ENCODE measurements at places on chromosomes 6 and 20.

- no peak for DNase-seq
Measured at GRCh38 chr6:47008397-47008763, 33.8 kb downstream of the ADGRF1 start.

DNA sequence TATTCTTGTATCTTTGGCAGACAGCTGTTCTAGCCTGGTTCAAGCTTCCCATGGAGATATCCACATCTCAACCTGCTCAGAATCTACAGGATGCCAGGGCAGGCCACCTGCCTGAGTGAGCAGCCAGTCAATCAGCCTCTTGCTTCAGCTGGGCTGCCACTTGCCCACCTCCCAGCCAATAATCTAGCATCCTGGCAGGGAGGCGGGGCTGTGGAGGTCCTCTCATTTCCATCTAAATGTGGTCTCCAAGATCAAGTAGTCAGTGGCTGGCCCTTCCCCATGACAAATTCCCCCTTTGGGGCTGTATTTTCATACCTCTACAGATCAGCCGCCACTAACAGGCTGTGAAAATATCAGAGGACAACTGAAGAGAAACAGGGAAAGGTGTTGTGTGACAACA, 33.0 kb upstream of the SPDEF start:
- no peak for DNase-seq

- peak; percentile 36 for DNase-seq
Measured at GRCh38 chr20:48822879-48823385, 4.9 kb downstream of the PREX1 start.

GRCh38 chr6:74997646-74998045, 208.2 kb downstream of the COL12A1 start:
- no peak for DNase-seq

GRCh38 chr6:35386989-35387388, 44.6 kb downstream of the PPARD start:
- DNase-seq, result no peak

GRCh38 chr6:155676346-155676745, 220.7 kb upstream of the NOX3 start:
- no peak for DNase-seq

- DNase-seq, result no peak
Measured at GRCh38 chr6:122651031-122651430, 40.8 kb downstream of the PKIB start.

- no peak for DNase-seq
Measured at GRCh38 chr6:35160642-35161041, 19.5 kb upstream of the TCP11 start.

GRCh38 chr6:122780114-122780513, 598 bp downstream of the FABP7 start:
- no peak for DNase-seq

GRCh38 chr6:62400521-62401259, 114.7 kb upstream of the KHDRBS2 start:
- no peak for DNase-seq

GRCh38 chr6:45036103-45036502, 292.0 kb upstream of the RUNX2 start:
- DNase-seq, result no peak

GRCh38 chr20:17844549-17845298, 123.9 kb downstream of the SNX5 start:
- DNase-seq, result no peak

GRCh38 chr6:116434056-116434725, 27.0 kb upstream of the CALHM6 start:
- DNase-seq, result no peak

DNA sequence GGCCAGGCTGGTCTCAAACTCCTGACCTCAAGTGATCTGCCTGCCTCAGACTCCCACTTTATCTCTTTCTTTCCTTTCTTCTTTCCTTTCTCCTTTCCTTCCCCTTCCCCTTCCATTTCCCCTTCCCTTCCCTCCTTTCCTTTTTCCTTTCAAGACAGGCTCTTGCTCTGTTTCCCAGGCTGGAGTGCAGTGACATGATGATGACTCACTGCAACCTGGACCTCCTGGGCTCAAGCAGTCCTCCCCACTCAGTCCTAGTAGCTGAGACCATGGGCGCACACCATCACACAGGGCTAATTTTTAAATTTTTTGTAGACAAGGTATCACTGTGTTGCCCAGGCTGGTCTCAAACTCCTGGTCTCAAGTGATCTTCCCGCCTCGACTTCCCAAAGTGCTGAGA, 377.6 kb upstream of the ZFP64 start:
- no peak for DNase-seq

- DNase-seq, result no peak
Measured at GRCh38 chr20:18727032-18727508, 86.5 kb upstream of the SCP2D1 start.

GRCh38 chr6:20680697-20681165, 146.5 kb downstream of the CDKAL1 start:
- DNase-seq, result no peak

DNA sequence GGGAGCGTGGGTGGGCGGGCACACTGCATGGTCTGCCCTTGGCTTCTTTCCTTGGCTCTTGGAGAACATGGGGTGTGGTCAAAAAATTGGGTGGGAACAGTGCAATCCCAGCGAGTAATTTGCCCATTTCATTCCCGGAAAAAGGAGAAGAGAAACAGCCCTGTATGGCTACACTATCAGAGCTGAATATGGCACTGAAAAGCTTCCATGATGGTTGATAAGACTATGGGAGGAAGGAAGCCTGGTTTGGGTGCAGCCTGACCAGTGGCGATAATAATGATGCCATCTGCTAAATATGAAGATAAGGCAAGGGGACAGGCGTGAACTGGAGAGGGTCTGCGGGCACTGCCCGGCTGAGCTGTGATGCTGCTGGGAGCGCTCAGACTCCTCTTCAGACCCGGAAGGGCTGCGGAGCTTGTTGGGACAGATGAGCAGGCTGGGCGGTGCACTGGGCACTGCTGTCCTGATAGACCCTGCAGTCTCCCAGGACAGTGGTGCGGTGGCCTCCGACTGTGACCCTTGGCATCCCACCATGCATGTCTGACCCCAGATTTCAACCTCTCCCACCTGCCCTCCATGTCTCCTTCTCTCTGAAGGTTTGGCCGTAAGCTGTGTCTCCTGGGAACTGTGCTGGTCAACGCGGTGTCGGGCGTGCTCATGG, 10.2 kb downstream of the SLC22A1 start:
- no peak for DNase-seq

DNA sequence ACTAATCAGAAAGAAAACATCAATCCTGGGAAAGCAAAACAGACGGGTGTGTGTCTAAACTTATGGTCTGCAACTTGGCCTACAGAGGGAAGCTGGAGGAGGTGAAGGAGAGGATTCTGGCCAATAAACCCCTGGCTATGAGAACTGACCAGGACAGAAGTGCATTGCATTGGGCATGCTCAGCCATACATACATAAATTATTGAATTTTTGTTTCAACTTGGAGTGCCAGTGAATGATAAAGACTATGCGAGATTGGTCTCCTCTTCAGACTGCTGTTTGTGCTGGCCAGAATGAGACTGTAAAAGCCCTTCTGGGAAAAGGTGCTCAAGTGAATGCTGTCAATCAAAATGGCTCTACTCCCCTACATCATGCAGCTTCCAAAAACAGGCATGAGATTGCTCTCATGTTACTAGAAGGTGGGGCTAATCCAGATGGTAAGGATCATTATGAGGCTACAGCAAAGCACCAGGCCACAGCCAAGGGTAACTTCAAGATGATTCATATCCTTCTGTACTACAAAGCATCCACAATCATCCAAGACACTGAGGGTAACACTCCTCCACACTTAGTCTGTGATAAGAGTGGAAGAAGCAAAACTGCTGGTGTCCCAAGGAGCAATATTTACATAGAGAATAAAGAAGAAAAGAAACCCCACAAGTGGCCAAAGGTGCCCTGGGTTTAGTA, 17.4 kb downstream of the ADNP start:
- peak; percentile 24 for DNase-seq

- no peak for DNase-seq
Measured at GRCh38 chr6:134537146-134537555, 219.2 kb upstream of the SGK1 start.

GRCh38 chr6:1901556-1901955, 291.8 kb downstream of the FOXC1 start:
- DNase-seq, result no peak

- DNase-seq, result no peak
Measured at GRCh38 chr6:29816030-29816429, 11.6 kb upstream of the HLA-G start.

- no peak for DNase-seq
Measured at GRCh38 chr20:60494476-60494875, 536.3 kb downstream of the CDH26 start.

DNA sequence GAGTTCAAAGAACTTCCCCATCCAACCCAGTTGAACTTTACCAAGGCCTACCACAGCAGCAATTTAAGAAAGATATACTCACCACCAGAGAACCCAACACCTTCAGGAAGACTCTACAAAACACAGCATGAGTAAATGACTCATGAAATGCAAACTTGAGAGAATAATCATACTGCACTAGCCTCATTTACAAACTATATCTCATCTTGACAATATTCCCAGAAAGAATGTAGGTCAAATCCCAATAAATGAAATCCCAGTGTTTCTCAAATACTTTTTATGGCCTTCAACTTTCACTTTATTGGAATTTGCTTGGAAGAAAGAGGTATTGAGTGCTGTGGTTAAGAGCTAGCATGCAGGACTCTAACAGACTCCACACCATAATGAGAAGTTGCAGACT, 60.0 kb downstream of the FYN start:
- no peak for DNase-seq

GRCh38 chr20:47578543-47578942, 76.9 kb downstream of the NCOA3 start:
- no peak for DNase-seq

DNA sequence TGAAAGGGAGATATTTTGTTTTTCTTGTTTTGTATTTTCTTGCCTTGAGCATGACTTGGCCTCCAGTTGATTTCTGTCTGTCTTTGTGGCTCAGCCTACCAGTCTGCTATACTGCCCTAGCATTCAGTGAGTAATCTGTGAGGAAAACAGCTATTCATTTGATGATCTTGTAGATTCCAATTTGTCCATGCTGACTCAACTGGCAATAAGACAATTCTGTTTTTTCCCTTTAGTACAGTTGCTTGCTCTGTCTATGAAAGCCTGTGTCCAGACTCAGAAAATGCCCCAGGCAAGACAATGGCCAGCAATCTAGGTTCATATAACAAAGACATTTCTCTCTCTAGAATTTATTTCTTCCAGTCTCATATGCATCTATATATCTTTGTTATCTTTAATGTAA, 10.9 kb upstream of the SOX4 start:
- no peak for DNase-seq

- no peak for DNase-seq
Measured at GRCh38 chr20:39745380-39745779, 783.2 kb downstream of the DHX35 start.

GRCh38 chr6:155351273-155352129, 37.2 kb upstream of the TFB1M start:
- DNase-seq, result no peak

DNA sequence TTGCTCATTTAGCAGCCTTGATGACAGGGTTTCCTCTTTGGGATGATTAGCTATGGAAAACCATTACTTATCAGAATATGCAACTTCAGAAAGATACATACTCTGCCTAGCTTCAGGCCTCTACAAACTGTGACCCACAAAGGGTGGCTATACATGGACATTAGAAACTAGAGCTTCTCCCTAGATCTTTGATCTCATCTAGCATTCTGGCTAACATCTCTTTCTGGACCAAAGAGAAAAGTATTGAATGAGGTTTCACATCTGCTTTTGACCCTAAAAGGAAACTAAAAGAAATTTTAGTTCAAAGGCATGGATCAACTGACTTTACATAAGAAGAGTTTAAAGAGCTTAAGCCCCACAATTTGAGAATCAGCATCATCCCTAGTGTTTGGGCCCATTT, 12.4 kb upstream of the HMGN3 start:
- DNase-seq, result no peak

DNA sequence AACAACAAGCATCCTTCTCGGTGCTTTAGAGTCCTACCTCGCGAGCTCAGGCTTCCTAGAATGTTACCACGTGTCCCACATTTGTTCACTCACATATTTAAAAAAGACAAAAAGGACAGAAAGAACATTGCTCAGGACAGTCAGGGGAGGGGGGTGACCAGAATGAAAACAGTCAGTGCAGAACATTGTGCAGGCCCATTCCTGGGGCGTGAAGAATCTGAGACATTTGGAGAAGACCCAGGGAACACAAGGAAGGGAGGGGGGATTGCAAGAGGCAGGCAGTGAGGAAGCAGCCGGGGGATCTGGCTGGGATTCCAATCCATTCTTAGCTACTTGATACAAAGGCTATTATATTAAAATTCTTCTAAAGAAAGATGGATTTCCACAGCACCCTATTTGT, 270.4 kb upstream of the CITED2 start:
- DNase-seq, result no peak

Measured in stimulated activated CD4-positive, alpha-beta T cell treated with anti-CD3 and anti-CD28 coated beads, Interleukin-4, amount 100 ng/mL, for 24 hours (primary cell).